ENCODE measurements at places on chromosomes 13 and 19. TPM values are rescaled to one million over a fixed set of nuclear protein-coding genes. Genes with fewer than 3 reads are reported as not detected.

Gene MED25
- 29.2 TPM for total RNA-seq

Gene ZNF208
- total RNA-seq, result 0.23 TPM

DNA sequence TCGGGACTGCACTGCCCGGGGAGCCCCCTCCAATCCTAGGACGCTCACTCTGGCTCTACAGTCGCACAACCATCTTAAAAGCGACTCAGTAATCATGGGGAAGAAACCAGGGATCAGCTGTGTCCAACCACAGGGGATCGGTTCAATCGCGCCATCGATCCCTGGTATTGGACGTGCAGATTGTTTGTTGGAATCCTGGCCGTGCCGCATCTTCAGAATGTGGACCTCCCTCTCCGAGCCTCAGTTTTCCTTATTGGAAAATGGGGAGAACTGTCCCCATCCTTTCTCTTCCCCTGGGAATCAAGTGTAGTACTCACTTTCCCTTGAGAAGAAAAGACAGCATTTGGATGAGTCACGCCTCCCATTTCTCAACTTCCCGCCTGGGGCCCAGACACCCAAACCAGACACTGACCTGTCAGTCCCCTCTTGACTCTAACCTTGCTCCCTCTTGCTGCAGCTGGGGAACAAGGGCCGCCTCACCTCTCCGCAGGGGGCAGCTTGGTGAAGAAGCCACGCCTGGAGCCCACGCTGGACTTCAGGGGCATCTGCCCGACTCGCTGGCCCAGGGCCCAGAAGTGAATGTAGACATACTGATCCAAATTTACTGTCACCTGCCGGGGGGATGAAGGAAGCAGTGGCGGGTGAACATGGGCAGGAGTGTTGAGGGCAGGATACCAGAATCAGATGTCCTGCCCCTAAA, 17.6 kb downstream of the EMP3 start:
- ATAC-seq, result no peak

GRCh38 chr19:52990759-52991418, 22.8 kb upstream of the ERVV-1 start:
- ATAC-seq, result no peak

- no peak for ATAC-seq
These were observed 586.4 kb downstream of the LMO7 start for GRCh38 chr13:76222511-76222910.

- ATAC-seq, result peak; percentile 38
These were observed 19.0 kb upstream of the PLPP2 start for GRCh38 chr19:310141-310651.

- no peak for ATAC-seq
These were observed 22.1 kb downstream of the WTIP start for GRCh38 chr19:34503531-34504272.

- ATAC-seq, result no peak
These were observed 35.9 kb upstream of the TEX29 start for GRCh38 chr13:111284565-111284964.

DNA sequence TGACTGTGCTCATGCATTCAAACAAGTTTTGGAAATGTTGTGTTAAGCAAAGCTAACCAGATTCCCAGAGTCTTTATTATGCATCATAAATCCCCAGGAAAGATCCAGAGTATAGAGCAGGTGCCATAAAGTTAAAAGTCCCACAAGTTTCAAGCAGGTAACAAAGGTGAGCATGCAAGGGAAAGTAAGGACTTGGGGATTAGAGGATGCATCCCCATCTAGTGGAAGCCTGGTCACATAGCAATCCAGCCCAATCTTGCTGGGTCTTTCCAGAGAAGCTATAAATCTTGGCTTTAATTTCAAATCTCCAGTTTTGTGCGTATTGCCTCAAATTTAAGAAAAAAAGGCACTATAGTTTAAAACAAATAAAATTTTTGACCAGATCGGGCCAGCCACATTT, 72.7 kb downstream of the ZNF254 start:
- ATAC-seq, result no peak

DNA sequence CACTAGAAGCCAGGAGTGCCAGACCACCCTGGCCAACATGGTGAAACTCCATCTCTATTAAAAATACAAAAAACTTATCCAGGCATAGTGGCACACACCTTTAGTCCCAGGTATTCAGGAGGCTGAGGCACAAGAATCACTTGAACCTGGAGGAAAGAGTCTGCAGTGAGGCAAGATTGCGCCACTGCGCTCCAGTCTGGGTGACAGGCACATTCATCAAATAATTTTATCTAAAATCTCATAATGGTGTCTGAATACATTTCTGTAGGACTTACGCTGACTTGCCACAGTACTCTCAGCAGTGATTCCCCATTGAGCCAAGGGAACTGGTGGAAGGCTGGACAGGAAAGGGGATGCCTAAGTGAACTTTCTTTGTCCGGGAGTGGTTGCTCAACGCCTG, 4.3 kb upstream of the ZNF28 start:
- no peak for ATAC-seq

DNA sequence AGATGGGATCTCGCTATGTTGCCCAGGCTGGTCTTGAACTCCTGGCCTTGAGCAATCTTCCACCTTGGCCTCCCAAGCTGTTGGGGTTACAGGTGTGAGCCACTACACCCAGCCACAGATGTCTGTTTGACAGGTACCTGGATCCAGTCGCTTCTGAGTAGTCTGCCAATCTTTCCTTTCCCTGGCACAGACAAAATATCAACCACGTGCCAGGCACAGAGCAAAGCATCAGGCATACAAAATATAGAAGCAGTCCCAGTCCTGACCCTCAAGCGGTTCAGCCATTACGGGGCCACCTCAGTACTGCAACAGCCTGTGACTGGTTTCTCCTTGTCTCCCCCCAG, 3.8 kb downstream of the ELAVL1 start:
- no peak for ATAC-seq

GRCh38 chr13:24178847-24179485, 18.4 kb downstream of the SPATA13 start:
- ATAC-seq, result peak; percentile 25

DNA sequence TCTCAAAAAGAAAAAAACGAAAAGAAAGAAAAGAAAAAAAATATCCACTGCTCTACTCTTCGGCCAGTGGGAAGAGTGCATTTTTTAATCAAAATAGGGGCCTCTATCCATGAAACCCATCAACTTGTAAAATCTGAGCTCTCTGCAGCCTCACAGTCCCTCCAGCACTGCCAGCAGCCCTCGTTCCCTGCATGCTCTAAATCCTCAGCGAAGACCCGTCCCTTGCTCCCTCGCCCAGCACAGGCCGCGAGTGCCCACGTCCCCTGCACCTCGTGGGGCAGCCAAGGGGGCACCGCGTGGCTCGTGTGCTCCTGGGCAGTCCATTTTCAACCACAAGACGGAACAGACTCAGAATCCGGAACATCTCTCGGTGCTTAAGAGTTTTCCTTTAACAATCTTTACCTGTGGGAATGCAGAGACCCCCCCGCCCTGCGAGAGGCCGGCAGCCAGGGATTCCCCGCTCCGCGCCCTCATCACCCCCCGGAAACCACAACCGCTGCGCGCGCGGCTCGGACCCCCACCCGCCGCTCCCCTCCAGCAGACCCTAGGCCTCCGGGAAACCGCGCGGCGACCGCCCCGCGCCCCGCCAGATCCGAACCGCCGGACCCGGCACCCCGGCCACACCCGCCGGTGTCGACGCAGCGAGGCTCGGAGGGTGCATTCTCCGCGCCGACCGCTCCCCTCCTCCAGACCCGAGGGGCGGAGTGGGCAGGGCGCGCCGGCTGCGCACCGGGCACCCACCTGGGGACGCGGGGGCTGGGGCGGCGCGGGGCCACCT, 638 bp downstream of the ANKRD27 start:
- ATAC-seq, result no peak

GRCh38 chr19:34154401-34154800, 17.9 kb upstream of the LSM14A start:
- ATAC-seq, result no peak

GRCh38 chr19:56966225-56966696, 125.7 kb upstream of the PEG3 start:
- ATAC-seq, result peak; percentile 95

DNA sequence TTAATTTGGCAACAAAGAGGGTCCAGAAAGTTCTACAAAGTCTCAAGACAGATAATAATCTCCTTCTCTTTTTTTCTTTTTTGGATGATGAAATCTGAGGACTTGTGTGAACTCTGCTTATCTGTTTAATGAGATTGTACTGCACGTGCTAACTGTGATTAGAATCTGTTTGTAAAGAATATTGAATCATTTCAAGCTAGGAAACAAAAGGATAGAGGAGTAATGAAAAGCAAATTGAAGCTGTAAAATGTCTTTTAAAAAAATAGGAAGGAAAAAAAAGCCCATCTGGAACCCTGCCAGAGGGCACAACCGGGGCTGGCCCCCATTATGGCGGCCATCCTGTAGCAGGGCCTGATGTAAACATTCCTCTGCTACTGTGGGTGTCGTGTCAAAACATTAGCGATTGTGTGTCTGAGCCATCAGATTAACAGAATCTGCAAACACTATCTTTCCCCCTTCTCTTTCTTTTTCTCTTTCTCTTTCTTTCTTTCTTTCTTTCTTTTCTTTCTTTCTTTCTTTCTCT, 83.0 kb downstream of the FLT1 start:
- no peak for ATAC-seq

DNA sequence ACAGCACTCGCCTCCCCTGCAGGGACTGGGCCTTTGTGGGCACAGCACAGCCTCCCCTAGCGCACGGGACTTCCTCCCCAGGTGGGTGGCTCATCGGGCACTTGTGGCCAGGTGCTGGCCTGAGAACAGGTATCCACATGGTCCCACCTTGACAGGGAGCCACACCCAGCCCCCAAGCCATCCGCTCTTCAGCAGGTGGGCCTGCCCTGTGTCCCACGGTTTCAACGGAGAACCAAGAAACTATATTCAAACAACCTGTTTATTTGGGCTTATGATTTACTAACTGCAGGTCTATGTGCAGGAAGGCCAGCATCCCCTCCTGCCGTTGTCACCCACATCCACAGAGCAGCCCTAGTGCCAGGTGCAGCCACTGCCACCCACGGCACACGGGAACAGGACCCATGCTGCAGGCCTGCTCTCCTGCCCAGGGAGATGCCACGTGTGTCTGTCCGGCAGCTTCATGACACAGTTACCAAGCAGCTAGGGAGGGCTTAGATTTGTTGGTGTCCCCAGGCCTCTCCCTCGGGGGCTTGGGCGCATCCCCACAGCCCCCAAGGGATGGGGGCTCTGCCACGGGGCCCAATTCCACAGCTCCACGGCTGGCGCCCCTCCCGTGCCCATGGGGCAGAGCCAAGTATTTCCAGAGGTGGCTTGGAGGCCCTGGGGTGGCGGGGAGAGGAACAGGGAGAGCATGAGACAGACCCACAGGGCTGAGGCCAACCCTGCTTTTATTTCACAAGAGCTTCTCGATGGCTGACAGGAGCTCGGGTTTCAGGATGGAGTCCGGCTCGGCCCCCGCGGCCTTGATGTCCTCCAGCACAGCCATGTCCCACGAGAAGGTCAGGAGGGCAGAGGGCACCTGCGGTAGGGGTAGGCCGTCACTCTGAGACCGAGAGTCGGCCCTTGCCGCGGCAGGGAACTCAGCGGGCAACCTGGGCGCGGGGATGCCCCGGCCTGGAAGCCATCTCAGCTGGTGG, 12.5 kb downstream of the UBXN6 start:
- ATAC-seq, result no peak

DNA sequence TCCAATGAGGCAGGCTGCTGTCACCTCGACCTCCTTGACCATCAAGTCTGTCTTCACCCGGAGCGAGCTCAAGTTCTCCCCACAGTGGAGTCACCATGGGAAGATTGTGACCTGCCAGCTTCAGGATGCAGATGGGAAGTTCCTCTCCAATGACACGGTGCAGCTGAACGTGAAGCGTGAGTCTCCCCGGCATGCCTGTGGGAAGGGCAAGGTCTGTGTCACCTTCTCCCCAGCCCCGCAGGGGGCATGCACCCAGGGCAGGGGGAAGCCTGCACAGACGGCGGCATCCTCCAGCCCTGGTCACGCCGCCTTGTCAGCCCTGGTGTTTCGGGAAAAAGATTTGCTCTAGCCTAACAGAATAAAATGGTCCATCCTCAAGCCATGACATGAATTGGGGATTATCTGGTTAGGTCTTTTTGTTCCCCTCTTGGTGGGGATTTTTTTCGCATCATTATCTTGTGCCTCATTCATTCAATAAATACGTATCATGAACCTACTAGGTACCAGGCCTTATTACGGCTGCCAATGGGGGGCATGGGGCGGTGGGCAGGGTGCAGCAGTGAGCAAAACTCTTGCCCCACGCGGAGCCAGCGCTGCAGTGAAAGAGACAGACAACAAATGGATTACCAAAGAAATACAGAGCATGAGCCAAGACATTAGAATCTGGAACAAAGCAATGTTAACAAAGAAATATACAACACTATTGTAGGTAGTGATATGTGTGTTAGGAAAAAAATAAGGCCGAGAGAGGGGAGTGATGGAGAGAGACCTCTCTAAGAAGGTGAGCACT, 7.4 kb downstream of the CD22 start:
- ATAC-seq, result no peak

DNA sequence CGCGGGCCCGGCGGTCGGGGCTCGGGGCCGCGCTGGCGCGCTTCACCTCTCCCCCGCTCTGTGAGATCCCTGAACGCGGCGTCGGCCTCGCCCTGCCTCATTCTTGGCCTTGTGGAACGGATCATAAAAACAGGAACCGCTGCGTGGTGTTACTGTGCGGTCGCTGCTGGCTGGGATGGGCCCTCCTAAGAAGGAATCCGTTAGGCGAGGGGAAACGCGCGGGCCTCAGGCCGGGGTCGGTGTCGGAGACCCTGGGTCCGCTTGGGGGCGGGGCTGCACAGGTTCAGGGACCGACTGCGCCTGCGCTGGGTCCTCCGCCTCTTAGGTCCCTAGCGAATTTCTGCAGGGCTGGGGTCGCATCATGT, 381 bp downstream of the CKAP2 start:
- ATAC-seq, result peak; percentile 73

DNA sequence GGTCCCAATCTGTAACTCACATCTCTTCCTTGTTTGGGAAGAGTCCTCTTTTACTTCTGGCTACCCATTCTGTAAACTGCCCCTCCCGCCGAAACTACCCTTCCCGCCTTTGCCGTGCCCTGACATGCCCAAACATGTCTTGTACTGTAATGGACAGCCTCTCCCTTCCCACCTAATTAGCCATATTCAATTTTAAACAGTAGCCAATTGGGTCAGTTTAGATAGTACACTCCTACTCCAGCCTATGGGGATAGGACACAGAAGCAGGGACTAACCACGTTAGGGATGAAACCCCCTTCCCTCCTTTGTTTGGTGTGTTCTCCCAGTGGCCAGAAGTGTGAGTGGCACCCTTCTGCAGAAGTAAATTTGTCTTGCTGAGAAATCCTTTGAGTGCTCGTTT, 34.2 kb downstream of the SACS start:
- ATAC-seq, result no peak

- no peak for ATAC-seq
These were observed 489.7 kb downstream of the COG6 start for GRCh38 chr13:40145139-40145538.

DNA sequence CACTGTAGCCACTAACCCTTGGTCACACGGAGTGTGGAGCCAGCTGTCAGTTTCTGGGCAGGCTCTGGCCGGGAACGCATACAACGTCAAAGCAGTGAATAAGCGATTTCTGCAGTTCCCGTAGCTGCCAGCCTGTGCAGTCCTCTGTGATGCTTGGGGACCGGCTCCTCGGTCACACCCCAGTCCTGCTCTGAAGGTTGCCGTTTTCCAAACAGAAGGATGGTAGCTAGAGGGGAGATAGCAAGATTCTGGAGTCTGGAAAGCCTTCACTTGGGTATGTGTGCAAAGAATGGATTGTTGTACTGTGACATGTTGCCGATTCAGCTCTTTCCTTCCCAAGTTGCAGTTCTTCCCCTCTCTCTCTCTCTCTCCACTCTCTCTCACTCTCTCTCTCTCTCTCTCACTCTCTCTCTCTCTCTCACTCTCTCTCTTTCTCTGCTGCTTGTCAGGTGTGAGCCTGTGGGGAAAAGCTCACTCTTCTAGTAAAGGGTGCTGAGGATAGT, 38.7 kb upstream of the C1QTNF9 start:
- ATAC-seq, result peak; percentile 98
